HS-5 (cell line): ENCODE measurements at places on chromosomes 7 and 10.

- DNase-seq, result no peak
These were observed 77.5 kb upstream of the TOMM7 start for GRCh38 chr7:22900101-22900500.

- no peak for DNase-seq
These were observed 167.0 kb downstream of the SGMS1 start for GRCh38 chr10:50456719-50457118.

DNA sequence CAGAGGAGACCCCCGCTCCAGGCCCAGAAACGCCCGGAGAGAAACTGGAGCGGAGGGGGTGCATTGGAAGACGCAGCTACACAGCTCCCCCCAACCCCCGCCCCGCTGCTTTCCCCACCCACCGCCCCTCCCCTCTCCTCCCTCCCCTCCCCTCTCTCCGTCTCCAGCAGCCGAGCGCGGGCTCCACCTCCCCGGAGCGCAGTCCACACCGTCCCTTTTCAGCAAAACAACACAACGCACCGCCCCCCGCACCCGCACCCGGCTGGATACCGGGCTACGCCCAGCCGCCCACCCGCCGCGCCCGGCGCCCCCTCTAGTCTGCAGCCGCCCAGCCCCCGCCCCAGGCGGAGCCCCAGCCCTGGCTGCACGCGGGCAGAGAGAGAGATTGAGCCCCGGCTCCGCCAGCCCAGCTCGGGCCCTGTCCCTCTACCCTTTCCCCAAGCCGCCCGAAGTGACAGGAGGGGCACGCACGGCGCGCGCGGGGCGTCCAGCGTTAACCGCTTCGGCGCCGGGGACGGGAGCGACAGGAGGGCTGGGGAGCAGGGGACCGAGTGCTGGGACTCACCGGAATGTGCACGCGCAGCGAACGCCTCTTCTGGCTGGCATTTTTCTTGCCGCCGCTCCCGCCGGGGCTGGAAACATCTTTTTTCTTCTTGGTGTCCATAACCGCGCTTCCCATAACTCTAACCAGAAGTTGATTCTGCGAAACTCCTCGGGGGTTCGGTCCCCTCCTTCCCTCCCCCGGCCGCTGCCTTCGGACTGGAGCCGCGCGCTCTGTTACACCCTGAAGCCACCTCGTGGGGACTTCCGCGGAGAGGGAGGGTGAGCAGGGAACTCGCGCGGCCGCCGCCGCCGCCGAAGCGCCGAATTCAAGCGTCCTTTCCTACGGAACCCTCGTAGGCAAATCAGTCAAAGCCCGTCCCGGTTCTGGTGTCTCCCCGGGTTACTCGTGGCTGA lies 695 bp downstream of the PRKAG2 start:
- DNase-seq, result no peak

DNA sequence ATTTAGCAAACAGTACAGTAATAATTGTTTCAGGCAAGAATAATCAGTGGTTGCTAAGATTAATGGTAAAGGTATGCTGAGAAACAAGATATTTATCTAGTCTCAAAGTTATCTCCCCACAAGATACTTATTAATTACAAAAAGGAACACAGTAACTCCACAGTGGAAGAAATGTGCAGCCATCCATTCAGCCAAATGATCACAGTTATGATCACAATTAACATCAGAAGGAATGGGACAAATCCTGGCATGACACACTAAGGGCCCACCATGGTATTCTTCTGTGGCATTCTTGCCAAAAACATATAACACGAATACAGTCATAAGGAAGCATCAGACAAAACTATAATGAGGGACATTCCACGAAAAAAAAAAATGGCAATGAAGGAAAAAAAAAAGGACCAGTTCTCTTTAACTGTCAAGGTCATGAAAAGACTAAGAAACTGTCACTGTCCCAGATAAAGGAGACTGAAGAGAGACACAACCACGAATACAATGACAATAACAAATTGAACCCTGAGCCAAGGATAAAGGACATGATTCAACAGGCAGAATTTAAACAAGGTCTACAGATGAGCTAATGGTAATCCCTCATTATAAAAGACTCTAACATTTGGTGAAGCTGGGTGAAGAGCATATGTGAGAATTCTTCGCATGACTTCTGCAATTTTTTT lies 20.9 kb downstream of the NUDCD3 start:
- no peak for DNase-seq

DNA sequence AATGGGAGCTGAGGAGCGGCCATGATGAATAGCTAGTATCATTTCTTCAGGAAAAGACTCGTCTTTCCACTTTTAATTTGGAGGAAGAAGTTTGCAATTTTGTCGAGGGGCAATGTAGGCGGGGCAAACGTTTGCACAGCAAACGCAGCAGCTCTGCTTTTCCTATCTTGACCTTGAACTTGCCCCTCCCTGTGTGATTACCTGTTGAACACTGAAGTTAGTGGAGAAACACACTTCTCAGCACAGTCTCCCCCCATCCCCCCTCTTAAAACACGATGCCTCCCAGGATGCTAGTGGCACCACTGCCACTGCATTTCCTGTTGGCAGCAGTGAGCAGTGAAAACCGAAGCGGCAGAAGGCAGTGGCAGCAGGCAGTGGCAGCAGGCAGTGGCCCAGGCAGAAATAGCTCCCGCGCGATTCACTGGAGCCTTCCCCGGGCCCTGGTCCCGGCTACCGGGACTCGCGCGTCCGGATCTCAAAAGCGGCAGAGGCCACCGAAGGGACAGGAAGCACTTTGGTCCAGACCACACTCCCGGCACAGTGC lies at the start of gene EPDR1:
TSS of gene EPDR1 (plus strand) at position 336 of the 544 bp plus-strand sequence. CDS start 300 bp downstream, outside the sequence.
- no peak for DNase-seq

DNA sequence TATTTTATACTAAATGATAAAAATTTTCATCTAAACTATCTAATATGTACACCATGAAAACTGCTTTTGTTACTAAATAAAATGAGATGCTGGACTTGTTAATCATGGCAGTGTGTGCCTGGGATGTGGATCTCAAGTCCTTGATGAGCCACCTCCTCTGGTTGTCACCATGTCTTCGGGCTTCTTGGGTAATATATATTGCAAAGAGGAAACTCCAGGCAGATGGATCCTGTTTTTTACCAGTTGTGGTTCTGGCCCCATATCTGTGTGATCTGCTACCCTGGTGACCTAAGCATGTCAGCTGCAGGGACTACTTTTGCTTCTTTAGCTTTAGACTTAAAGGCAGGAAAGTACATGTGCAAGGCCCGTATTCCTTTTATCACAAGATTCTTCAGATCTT lies 46.2 kb downstream of the TMEM60 start:
- no peak for DNase-seq
